ENCODE measurements at places on chromosomes 12 and 14. TPM values are rescaled to one million over a fixed set of nuclear protein-coding genes. Genes with fewer than 3 reads are reported as not detected.

- DNase-seq: no peak
These were observed 6.2 kb downstream of the RERG start for GRCh38 chr12:15214851-15215601.

Gene DNAJC22
- 0.10 TPM for total RNA-seq

DNA sequence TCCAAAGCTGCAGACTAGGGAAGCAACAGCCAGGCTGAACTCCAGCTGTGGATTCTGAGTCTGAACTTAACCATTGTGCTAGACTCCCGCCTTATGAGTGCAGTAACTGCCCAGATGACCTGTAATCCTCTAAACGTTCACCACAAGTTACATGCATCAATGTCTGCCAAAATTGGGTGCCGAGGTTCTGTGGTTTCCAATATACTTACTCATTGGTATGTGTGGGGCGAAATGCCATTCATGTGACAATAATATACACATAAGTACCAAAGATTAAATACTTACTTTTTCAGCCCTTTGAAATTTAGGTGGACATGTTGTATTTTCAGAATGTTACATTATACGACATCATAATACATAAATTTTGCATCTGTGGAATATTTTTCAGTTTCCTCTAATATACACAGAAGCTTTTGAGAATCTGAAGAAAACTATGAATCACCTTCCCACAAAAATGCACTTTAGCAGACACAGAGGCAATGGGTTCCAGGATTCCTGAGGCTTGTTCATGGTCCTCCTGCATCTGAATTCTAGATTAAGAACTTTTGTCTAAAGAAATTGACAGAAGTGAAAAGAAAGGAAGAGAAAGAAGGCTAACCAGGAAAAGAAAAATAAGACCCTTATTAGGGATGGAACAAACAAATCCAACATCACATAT is 31.7 kb downstream of the GRIP1 start:
- no peak for DNase-seq

GRCh38 chr14:48723841-48724495 is 862.2 kb downstream of the RPS29 start:
- DNase-seq: no peak

DNA sequence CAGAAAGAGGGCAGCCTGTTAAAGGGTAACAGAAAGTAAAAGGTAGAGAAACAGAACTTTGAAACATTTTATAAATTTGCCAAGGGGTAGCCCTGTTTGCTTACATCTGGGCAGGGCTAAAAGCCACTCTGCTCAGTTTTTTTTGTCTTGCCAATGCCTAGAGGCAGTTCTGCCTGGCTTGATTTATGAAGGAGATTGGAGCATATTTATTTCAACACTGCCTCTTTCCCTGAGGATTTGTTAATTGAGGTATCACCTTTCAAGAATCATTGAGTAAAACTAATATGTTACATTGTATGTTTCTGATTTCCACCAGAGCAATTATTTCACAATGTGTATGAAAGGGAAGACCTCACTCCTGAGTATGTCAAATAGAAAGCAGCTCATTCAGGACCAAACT is 160.8 kb downstream of the GXYLT1 start:
- DNase-seq: no peak

GRCh38 chr12:65325183-65325582 is 46.7 kb downstream of the MSRB3 start:
- no peak for DNase-seq

DNA sequence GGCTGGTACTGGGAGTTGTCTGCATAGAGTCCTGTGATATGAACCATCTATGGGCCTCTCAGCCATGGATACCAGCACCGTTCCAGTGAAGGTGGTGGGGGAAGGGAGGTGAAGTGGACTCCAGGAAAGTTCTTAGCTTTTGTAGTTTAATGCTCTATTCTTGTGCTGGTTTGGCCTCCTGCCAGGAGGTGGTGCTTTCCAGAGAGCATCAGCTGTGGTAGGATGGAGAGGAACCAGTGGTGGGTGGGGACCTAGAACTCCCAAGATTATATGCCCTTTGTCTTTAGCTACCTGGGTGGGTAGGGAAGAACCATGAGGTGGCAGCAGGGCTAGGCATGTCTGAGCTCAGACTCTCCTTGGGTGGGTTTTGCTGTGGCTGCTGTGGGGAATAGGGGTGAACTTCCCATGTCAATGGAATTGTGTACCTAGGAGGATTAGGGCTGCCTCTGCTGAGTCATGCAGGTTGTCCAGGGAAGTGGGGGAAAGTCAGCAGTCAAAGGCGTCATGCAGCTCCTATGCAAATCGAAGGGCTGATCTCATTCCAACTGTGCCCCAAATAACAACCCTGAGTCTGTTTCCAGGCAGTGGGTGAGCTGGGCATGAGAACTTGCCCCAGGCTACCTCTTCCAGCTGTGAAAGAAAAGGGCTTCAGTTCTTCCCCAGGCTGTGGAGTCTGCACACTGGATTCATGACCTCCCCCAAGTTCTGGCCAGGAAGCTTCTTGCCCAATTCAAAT is 14.2 kb downstream of the GZMH start:
- DNase-seq: no peak

DNA sequence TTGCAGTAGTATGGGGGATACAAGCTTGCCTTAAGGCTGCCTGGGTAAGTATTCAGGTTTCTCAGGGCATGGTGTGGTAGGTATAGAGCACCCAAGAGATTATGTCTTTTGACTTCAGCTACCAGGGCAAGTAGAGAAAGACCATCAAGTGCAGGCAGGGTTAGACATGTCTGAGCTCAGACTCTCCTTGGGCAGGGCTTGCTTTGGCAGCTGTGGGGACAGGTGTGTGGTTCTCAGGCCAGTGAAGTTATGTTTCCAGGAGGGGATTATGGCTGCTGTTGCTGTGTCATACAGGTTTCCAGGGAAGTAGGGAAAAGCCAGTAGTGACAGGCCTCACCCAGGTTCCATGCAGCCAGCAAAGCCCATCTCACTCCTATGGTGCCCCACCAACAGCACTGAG is 1040.4 kb downstream of the FLRT2 start:
- no peak for DNase-seq

GRCh38 chr12:111881716-111882115 is 39.7 kb downstream of the MAPKAPK5 start:
- no peak for DNase-seq

- DNase-seq: no peak
These were observed 16.3 kb upstream of the BEGAIN start for GRCh38 chr14:100603341-100604120.

GRCh38 chr12:45355730-45356129 is 139.8 kb downstream of the ANO6 start:
- no peak for DNase-seq

Gene CLEC7A
- total RNA-seq: 2.8 TPM

DNA sequence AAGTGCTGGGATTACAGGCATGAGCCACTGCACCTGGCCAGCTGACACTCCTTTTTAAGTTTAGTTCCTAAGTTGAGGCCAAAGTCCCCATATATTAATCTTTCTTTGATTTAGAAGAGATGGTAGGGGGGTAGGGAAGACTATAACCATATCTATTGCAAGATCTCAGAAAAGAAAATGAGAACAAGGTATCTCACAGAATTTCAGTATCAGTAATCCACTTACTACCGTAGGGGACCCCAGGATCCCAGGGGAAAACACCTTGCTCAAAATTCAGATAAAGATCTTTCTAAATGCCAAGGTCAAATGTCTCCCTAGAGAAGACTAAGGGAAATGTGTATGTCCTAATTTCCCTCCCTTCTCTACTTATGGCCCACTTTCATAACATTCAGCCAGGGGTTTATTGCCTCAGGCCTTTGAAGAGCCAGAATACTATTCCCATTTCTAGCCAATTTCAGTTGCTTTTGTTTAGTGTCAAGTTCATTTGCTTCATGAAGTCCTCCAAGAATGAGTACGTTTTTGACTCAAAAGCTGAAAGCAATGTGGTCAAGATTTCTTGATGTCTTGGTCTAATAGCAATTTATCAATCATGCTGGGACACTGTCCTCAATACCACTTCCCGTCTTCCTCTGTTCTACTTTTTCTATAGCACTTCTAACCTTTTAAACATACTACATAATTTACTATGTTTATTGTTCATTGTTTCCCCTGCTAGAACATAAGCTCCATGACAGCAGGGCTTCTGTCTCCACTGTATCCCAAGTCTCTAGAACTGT is 86.3 kb downstream of the DCAF5 start:
- no peak for DNase-seq

Gene PKP2
- 423 TPM for total RNA-seq

DNA sequence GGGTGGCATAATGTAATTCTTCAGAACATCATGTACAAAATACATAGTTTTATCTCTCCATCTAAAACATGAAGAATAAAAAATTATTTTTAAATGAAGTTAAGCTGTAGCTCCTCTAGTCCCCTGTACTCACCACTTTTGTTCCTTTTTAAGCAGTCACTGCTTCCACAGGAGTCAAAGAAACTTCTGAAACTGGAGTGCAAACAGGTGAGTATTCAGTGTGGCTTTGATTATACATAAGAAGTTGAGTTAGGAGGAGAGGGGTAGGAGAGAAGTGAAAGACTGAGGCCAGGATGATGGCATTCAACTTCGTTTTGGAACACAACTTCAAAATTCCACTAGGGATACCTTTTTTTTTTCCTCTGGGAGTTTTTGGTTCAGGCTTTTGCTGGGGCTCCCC is 131.4 kb upstream of the CNTN1 start:
- DNase-seq: no peak

DNA sequence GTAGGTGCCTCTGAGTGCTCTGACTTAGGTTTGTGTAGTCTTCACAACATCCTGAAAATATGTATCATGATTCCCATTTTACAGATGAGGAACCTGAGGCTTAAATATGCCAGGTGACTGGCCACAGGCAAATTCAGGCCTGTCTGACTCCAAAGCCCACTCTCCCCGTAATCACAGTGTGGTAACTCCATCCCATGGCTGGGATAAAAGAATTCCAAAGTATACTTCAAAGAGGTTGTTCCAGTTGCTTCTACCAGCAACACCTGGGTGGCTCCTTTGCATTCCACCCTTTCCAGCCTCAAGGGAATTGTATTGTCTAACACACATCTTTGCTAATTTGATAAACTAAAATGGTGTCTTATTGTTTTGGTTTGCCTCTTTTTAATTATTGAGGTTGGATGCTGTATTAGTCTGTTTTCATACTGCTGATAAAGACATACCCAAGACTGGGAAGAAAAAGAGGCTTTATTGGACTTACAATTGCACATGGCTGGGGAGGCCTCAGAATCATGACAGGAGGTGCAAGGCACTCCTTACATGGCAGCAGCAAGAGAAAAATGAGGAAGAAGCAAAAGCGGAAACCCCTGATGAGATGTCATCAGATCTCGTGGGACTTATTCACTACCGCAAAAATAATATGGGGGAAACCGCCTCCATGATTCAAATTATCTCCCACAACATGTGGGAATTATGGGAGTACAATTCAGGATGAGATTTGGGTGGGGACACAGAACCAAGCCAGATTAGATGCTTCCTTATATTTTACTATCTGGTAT is 9.9 kb upstream of the CHST11 start:
- DNase-seq: no peak

Gene PDZRN4
- total RNA-seq: 0.22 TPM

DNA sequence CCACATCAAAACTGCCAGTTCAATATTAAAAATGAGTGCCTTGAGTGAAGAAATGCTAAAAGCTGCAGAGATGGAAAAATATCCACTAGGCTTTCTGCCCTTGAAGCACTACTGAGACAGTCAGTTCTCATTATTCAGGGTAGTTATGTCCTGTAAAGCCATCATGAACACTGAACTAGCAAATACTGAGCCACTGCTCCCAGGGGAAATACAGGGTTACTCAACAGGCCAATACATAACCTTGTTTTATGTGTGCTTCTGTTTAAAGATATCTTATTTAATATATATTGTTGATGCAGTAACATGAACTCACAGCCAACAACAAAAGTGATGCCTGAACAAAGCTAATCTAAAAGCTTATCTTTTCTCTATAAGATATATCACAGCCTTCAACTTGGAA is 3.3 kb downstream of the RAD52 start:
- DNase-seq: no peak

Gene CARMIL3
- total RNA-seq: 0.12 TPM

Gene WASHC3
- 31.2 TPM for total RNA-seq

- no peak for DNase-seq
These were observed 293.3 kb downstream of the PPFIA2 start for GRCh38 chr12:81465876-81466275.

Gene LHX5
- not detected for total RNA-seq

DNA sequence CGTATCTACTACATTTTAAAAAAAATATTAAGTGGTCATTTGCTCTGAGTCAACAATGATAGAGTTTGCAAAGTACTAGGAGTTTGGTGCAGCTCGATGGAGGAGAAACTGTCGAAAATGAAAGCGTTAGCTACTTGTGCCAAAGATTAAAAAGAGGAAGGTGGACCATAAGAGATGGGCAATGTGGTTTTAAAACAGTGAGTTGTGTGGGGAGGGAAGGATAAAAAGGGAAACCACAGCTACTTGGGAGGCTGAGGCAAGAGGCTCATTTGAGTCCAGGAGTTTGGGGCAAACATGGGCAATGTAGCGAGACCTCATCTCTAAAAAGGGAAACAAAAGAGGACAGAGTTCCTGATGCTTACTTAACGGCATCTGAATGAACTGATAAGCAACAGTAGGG is 18.2 kb upstream of the STRAP start:
- no peak for DNase-seq

DNA sequence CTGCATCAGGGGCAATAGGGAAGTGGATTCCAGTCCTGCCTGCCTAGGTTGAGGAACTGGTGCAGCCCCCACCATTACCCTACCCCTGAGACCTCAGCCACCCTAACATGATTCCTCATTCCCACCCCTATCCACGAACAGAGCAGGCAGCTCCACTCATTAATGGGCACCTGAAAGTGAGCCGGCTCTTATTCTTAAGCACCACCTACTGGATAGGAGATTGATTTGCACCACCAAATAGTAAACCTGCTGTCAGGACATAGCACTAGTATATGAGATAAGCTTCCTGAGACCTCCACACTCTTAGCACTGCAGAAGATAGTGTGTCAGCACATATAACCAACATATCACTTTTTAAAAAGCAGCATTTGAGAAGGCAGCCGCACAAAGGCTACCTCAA is 573.2 kb downstream of the SOX5 start:
- DNase-seq: no peak
